SK-N-MC (cell line): ENCODE measurements at places on chromosomes 13 and 19.

GRCh38 chr13:106381091-106381490 lies 154.4 kb downstream of the EFNB2 start:
- no peak for DNase-seq

DNA sequence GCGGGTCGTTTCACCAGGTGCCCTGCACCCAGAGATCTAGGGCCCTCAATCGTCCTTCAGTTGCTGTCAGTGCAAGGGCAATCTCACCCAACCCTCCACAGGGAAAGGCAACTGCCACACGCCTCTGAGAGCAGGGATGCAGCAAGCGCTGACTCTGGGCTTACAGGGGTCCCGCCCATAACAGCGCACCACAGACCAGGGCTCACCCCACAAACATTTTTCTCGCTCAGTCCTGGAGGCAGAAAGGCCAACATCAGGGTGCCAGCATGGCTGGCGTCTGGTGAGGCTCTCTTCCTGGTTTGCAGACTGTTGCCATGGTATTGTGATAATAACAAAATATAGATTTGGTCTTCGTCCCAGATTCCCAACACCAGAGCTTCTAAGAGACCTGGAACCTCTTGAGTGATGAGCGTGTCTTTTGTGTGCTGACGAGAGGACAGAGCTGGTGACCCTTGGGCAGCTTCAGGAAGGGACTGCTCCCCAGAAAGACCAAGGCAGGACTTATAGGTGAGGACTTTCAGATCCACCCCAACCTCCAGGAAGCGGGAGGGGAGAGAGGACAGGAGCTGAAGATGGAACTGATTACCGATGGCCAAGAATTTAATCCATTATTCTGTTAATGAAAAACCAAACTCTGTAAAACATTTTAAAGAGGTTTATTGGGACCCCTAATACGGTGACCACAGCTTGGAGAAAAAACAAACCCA lies 51.3 kb downstream of the C13orf46 start:
- DNase-seq: no peak

DNA sequence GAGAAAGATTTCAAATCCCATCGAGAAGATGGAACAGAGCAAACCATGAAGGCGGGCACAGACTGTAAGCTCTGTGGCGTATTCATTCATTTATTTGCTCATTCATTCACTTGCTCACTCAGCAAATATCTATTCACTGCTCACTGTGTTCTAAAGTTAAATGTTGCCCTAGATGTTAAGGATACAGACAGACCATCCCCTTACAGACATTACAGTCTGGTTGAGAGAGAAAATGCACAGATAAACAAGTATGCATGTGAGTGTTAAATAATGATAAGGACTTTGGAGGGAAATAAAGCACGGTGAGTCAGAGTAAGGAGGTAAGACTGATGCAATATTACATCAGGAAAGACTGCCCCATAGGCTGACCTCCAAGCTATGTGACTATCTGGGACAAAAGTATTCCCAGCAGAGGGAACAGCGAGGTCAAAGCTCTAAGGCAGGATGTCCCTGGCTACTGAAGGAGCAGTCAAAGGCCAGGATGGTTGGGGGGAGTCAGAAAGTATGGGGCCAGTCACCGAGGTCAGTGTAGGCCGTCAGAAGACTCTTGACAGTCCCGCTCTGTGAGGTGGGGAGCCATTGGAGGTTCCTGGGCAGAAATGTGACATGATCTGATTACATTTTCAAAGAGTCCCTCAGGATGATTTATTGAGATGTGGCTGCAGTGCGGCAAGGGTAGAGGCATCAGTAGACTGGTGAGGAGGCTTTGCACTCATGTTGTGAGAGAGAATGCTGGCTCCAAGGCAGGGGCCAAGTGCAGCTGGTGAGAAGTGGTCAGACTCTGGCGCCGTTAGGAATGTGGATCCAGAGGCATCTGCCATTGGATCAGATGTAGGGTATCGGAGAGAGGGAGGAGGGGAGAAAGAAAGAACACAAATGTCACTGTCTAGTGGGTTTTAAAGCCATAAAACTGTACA lies 37.9 kb downstream of the MBNL2 start:
- DNase-seq: no peak

GRCh38 chr13:43331672-43332071 lies 308.3 kb downstream of the DNAJC15 start:
- DNase-seq: no peak

DNA sequence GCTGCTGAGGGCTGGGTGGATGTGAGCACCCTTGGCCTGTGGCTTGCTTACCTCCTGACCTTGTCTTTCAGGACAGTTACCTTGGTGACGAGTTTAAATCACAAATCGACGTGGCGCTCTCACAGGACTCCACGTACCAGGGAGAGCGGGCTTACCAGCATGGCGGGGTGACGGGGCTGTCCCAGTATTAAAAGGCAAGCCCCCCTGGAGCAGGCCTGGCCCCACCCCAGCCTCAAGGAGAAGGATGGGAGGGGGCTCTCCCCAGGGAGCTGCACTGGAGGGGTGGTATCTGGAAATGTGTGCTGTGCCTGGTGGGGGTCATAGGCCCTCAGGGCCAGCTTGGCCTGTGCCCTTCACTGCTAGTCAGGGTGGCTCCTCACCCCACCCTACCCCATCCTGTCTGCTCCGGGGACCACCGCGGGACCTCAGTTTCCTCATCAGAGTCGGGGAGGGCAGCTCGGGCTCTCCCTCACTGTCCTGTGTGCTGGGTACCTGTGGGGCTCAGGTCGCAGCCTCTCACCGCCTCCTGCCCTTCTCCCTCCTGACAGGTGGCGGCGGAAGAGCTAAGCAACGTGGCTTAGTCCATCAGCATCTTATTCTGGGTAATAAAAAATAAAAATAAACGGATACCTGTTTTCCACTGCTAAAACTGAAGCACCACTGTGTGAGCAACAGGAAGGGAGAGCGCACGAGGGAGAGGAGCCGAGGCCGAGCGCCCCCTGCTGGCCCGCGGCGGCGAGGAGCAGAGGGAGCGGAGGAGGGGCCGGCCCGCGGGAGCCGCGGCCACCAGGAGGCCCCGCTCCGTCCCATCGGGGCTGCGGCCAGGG lies 29.8 kb downstream of the CERS1 start:
- DNase-seq: no peak

DNA sequence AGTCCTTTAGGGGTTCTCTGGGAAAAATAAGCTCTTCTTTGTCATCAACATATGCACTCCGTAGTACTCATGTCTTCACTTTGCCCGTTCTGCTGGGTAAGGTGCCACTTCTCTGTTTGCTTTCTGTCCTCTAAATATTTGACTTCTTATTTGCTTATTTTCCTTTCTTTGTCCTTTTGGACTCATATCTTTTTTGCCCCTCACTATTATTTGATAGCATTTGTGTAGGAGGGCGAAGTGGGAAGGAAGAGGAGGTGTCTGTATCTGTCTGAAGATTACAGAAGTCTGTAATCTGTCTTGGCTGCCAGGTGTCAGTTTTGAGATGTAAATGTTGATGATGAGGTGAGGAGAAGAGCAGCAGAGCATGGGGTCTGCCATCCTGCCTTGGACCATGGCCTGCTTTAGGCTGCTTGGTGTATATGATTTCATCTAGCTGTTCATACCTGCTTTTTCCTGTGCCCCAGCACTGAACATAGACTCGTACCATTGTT lies 30.8 kb downstream of the USPL1 start:
- DNase-seq: no peak

DNA sequence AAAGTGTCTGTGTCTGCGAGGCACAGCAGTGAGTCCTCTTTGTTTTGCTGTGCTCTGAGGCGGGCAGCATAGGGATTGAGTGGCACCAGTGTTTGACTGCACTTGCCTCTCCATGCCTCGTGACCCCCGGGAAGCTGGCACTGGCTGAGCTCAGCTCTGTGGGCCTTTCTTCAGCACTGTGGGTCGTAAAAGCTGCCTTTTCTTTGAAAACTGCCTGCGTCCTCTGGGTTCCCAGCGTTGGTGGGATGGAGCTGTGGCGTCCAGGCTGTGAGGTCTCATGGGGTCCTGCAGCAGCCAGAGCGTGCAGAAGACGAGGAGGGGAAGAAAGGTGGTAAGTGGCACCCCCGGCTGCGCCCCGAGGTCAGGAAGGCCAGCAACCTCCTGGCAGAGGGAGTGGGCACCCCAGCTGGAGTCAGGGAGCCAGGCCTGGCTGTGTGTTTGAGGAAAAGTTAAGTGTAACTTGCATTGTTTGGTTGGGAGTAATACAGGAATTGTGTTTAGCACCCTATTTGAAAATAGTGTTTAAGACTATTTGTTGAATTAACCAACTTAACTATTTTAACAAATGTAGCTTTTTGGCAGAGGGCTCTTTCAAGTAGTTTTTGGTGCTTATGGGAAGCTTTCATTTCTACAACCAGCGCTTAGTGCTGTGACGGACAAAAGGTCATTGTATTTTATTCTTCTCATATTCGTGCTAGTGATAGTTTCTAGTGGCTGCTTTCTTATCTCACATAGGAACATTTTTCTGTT lies 79.3 kb upstream of the TEX29 start:
- DNase-seq: no peak

DNA sequence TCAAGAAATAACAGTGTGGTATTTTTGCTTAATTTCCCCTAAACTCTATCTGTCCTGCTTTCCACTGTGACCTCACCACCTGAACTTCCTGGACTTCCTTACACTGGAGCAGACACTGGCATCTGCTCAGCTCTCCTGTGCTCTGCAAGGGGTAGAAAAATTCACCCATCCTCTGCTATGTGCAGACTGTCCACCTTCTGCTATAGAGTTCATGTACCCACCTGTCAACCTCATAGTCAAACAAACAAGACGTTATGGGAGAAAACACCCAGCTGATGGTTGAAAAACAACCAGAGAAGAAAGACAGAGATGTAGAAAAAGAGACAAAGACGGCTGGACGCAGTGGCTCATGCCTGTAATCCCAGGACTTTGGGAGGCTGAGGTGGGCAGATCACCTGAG lies 12.2 kb downstream of the LAIR1 start:
- DNase-seq: no peak

DNA sequence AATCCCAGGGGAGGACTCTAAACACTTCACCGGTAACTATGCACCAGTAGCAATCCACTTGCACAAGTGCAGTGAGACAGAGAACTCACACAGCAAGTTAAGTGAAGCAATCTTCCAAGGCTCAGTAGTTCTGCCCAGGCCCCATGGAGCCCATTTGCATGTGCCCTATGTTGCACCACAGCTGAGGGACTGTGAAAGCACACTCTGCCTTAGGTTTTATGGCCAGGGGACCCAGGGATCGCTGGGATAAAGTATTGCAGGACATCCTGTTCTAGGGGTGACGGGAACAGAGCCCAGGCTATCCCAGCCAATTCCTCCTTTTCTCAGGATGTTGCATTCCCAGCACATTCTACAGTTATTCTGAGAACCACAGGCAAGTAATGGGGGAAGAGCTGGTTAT lies 6.0 kb upstream of the AMER2 start:
- no peak for DNase-seq

GRCh38 chr13:27601803-27602202 lies 18.5 kb downstream of the LNX2 start:
- DNase-seq: no peak

DNA sequence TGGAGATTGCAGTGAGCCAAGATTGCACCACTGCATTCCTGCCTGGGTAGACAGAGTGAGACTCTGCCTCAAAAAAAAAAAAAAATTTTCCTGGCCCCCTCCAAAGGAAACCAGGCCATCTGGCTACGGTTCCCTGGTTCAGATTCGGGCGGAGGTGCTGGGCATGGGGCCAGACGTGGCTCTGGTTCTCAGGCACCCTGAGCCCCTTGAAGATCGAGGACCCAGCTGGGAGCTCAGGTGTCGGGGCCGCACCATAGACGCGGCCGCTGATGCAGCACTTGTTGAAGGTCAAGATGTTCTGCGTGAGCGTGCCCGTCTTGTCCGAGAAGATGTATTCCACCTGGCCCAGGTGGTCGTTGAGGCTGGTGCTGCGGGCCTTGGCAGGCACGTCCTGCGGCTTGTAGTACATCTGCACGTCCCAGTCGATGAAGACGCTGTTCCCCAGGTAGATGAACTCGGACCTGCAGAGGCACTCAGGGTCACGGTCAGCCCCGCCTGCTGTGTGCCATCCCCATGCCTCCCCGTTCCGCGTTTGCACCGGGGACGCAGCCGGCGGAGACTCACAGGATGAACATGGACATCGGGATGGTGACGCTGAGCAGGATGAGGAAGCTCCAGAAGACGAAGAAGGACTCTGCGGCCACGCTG lies 12.3 kb downstream of the ATP8B3 start:
- no peak for DNase-seq

DNA sequence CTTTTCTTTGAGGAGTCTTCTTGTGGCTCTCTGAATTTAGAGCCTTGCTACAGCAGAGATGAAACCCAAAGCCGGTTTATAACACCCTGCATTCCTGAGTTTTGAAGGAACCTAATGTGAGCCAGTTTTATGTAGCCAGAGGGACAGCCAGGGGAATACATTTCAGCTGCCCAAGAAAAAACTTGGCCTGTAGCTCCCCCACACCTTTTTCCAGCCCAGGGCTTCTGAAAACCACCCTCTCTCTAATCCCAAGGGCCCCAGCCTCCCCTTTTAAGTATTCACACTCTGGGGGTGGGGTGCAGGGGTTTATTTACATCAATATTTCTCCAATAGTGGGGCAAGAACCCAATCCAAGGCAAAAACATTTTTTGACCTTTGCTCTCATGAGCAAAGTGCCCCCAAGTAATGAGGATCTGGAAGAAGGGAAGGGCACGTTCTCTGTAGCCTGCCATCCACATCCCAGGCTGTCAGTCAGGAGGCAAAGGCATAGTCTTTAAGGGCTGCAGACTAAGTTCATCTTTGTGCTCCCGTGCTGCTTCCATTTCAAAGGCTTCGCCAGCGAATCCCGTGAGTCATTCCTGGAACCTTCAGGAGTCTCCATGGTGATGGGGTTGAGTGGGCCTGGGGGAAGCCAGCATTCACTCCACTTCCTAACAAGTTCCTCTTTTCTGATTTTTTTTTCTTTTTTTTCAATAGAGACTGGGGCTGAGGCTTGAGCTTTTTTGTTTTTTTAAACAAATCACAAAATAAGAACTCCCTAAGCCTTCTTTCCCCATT lies 33.2 kb upstream of the MEDAG start:
- no peak for DNase-seq

DNA sequence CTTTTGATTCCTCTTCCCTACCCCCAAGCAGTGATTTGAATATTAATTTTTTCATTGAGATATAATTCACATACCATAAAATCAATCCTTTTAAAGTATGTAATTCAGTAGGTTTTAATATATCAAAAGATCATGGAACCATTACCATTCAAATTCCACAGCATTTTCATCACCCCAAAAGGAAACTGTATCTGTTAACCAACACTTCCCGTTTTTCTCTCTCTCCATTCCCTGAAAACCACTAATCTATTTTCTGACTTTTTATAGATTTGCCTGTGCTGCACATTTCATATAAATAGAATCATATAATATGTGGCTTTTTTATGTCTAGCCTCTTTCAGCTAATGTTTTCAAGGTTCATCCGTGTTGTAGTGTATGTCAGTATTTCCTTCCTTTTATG lies 107.1 kb downstream of the PAN3 start:
- no peak for DNase-seq
